M059J (cell line): ENCODE measurements at places on chromosomes 3 and 15. TPM values are rescaled to one million over a fixed set of nuclear protein-coding genes. Genes with fewer than 3 reads are reported as not detected.

Gene NDN
- not detected in 2 replicates for total RNA-seq

Gene ST6GAL1
- 0.47 and 1.2 TPM in 2 replicates for total RNA-seq

DNA sequence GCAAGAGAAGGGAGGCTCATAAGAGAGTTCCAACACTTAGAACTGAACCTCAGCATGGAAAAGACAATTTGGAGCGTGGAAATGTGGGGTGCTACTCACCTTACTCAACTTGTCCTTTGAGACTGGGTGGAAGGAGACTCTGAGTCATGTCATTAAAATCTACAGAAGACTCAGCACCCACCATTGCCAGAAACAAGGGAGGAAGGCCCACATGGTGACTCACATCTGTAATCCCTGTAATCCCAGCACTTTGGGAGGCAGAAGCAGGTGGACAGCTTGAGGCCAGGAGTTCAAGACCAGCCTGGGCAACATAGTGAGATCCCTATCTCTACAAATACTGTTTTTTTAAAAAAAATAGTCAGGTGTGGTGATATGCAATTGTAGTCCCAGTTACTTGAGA, 161.9 kb upstream of the UBE3A start:
- DNase-seq: no peak

DNA sequence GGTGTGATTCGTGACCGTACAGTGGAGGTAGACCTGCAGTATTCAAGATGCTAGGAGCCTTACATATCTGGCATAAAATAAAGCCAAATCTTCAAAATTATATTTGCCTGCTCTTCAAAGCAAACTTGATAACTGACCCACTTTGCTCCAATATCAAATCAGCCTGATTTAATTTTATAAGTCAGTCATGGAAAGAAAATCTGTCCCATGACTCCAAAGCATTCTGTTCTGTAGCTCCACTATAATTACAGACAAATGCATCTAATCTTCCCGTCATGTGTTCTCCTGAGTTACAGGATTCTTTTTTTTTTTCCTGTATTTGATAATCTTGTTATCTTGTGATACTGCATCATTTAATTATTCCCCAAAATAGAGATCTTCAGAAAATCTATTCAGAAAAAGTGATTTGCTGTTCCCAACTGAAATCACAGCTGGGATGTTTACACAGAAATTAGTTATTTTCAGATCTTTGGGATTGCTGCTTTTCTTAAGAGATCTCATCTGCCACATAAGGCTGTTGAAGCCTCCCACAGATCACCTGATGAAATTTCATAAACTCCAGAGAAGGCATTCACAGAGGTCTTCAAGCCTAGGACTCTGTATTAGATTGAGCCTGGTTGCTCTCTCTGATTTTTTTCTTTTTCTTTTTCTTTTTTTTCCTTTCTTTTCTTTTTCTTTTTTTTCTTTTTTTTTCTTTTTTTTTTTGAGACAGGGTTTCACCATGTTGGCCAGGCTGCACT, 27.2 kb downstream of the TIMP4 start:
- no peak for DNase-seq

- DNase-seq: no peak
Observed at GRCh38 chr3:183114384-183115178, 15.3 kb upstream of the MCCC1 start.

Gene TFRC
- 57.6 and 89.3 TPM in 2 replicates for total RNA-seq

DNA sequence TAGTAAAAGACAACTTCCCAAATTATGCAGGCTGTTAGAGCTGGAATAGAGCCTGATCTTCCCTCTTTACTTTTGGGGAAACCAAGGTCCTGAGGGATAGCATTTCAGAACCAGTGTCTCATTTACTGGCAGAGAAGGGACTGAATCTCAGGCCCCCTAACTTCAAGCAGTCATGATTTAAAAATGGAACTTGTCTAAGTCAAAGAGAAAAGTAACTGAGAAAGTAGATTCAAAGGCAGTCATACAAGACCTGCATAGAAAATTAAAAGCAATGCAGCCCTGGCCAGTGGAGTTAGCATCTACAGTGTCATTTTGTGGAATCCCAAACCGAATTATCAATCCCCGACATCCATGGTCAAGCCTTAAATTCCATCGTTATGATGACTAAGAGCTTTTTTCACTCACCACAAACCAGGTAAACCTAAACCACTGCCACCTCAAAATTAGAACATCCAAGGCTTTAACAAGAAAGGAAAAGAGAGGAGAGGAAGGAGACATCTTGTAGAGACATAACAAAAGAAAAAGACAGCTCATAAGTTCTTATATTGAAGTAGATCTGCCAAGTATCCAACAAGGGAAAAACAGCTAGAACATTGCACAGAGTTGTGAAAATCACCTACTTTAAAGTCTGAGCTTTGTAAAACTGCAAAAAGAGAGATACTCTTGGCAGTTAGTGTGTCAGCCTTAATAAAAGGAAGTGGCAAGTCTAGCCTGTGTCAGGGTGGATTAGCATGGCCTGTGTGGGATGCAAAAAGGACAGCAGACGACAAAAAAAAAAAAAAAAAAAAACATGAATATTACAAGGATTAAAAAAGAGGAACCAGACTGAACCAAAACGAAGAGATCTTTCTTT, 54.1 kb upstream of the CCR2 start:
- DNase-seq: no peak

- peak; percentile 90 for DNase-seq
Observed at GRCh38 chr3:138440121-138440521, 5.7 kb downstream of the ESYT3 start.

- DNase-seq: no peak
Observed at GRCh38 chr3:129958755-129959154, 15.8 kb upstream of the TRH start.

Gene CNTN3
- not detected in 2 replicates for total RNA-seq

DNA sequence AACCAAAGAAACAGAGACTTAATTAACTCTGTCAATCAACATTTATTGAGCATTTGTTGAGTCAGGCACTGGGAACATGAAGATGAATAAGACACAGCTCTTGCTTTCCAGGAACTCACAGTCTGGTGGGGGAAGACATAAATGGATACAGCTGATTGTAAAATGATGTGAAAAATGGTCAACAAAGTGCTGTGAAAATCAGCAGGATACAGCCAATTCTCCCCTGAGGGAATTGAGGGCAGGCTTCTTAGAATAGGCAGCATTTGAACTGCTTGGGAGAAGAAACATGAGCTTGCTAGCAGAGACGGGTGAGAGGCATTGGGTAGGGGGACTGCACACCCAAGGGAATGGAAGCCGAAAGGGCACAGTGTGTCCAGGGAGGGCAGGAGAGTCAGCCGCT, 41.1 kb downstream of the MFSD1 start:
- no peak for DNase-seq

- DNase-seq: no peak
Observed at GRCh38 chr3:99663977-99664376, 25.6 kb downstream of the COL8A1 start.

Gene GRAMD2A
- total RNA-seq: 0.34 and 0.44 TPM in 2 replicates

- DNase-seq: no peak
Observed at GRCh38 chr3:83941990-83942745, 1016.6 kb upstream of the CADM2 start.

DNA sequence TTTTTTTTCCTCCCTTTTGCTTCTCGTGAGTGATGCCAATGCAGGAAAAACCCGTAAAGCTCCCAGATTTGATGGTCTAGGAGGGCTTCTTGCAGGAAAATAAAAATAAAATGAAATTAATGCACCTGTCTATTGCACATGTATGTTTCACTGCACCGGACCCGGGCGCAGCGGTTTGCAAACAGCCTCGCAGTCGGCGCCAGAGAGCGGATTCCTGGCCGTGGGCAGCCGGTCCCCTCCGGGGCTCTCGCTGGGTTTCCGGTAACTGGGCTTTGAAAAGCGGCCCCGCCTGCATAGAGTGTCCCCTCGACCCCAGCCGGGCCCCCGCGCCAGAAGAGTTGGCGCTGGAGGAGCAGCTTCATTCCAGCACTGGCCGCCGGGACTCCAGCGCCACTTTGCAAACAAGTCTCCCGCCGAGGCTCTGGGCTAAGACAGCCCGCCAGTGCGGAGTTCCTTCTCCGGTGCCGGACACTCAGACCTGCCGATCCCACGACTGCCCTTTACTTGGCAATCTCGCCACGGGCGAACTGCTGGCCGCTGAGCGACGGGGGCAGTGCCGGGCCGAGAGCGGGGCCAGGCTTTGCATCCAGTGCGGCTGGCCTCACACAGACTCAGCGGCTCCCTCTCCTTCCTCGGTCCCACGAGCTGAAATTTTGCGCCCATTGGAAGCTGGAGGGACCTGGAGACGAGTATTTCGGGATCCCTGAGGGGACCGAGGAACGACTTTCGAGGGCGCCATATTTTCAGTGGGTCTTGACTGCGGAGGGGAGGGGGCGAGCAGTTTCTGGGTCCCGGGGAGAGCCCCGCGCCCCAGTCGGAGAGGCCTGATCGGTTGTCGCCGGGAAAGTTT, 225.9 kb upstream of the C2CD4B start:
- DNase-seq: peak; percentile 54
